ENCODE measurements at places on chromosomes 16 and 17.

- DNase-seq, result no peak
These were observed 434.4 kb upstream of the ZFHX3 start for GRCh38 chr16:73482310-73482709.

- DNase-seq, result peak; percentile 52
These were observed 159.2 kb upstream of the CDH5 start for GRCh38 chr16:66207139-66207882.

- no peak for DNase-seq
These were observed 1.3 kb downstream of the NQO1 start for GRCh38 chr16:69724981-69725479.

DNA sequence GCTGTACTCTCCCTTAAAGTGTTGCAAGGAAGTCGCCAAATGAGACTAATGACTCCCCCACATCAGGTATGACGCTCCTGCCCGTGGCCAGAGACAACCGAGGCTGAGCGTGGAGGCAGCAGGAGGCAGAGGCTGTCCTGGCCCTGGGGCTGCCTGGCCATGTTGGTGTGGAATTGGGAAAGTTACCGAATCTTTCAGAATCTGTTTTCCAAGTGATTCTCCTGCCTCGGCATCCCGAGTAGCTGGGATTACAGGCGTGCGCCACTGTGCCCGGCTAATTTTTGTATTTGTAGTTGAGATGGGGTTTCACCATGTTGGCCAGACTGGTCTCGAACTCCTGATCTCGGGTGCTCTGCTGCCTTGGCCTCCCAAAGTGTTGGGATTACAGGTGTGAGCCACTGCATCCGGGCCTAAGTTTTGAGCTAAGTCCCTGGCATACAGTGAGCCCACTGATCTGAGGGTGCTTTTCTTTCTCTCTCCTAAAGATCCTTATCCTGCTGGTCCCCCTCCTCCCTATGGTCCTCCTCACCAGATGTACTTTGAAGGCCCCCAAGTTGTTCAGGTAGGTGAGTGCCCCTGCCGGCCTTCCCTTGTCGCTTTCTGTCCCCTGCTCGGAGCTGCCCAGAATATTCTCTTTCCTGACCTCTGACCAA lies 700 bp downstream of the LITAFD start:
- no peak for DNase-seq

DNA sequence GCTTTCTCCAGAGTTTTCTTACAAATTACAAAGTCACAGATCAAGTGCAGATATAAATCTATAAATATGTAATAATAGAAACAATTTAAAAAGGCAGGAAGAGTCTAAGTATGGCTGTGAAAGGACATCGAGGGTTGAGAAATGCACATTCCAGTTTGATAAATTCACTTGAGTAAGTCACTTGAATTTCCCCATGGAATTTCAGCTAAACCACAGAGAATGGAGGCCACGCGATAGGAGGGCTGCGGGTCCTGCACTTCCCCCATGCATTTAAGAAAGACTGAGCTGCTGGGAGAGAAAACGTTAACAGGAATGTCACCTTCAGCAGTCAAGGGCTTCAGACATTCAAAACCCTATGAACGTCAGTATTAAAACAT lies 6.1 kb upstream of the MXRA7 start:
- peak; percentile 98 for DNase-seq

- peak; percentile 49 for DNase-seq
These were observed 16.0 kb downstream of the SOX8 start for GRCh38 chr16:997440-998051.

DNA sequence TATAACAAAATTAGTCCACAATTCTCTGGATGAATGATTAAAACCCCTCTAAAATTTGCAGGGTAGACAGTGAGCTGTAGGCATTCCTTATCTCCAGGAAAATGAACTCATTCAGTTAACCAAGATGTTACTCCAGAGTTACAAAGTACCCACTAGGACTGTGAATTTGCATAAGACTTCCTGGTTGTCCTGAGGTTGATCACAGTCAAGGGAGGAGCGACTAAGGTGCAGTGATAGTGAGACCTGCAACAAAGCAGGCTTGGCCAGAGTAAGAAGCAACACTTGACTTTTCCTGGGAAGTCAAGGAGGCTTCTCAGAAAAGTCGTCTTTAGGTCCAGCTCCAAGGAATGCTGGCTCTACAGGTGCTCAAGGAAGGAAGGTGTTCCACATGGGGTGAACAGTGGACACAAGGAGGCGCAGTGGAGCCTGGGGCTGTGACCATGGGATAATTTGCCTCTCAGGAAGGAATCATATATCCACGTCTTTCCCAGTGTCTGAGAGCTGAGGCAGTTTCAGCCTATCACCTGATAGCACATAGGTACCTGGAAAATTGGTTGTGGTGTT lies 821.1 kb upstream of the EEF2KMT start:
- DNase-seq, result no peak

DNA sequence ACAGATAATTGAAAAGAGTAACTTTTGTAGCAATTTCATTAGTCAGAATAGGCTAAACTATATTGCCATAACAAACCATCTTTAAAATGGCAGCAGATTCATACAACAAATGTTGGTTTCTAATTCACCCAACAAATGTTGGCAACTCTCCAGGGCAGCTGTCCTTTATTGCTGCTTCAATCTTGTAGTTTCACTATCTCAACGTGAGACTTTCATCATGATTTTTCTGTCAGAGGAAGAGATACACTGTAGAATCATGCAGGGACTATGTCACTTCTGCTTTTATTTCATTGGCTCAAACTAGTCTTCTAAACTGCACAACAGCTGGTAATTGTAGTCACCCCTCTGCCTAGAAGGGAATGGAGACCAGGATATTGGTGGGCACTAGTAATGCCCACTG lies 174.2 kb downstream of the TANC2 start:
- peak; percentile 24 for DNase-seq

DNA sequence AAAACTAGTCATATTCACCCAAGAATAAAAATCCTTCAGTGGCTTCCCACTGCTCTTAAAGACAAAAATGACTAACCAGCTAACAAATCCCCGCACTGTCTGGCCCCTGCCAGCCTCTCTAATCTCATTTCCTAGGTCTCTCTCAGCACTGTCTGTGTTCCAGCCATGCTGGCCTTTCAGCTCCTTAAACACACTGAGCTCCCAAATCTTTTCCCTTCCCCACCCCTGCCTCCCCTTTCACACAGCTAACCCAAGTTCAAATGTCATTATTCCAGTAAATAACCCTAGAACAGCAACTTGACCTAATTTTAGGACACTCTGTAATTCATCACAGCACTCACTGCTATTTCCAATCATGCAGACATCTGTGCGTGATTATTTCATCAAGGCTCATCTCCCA lies 7.8 kb downstream of the SHCBP1 start:
- DNase-seq, result no peak

All from AG10803 (cell line).